ENCODE measurements at places on chromosomes 12 and 14.

- DNase-seq: no peak
Observed at GRCh38 chr12:71242511-71242910, 84.7 kb upstream of the TSPAN8 start.

GRCh38 chr12:19209661-19210060 lies 80.1 kb downstream of the PLEKHA5 start:
- DNase-seq: no peak

- no peak for DNase-seq
Observed at GRCh38 chr14:96114002-96114401, 74.8 kb downstream of the C14orf132 start.

GRCh38 chr12:45828402-45828801 lies 98.9 kb downstream of the ARID2 start:
- DNase-seq: no peak

- no peak for DNase-seq
Observed at GRCh38 chr12:92437452-92437851, 265.3 kb upstream of the PLEKHG7 start.

GRCh38 chr12:116427200-116427930 lies 131.8 kb upstream of the MAP1LC3B2 start:
- DNase-seq: no peak

- no peak for DNase-seq
Observed at GRCh38 chr12:13784504-13784903, 196.9 kb downstream of the GRIN2B start.

- no peak for DNase-seq
Observed at GRCh38 chr12:27651201-27651600, 45.0 kb upstream of the REP15 start.

DNA sequence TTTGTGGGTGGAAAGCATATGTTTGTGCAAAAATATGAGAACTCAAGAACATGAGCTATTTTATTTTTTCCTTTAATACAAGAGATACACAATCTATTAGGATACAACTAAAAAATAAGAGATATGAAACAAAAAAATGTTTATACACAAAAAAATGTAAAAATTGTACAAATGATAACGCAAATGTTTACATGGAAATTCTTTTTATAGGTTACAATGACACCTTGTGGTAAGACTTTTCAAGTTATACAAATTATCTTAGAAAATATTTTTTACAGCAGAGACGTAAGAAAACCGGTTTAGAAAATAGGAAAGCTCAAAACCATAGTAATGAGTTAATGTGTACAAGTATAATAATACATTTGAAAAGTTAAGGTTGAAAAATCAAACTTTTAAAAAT lies 25.5 kb downstream of the CEP83 start:
- DNase-seq: no peak

- no peak for DNase-seq
Observed at GRCh38 chr12:95693689-95694088, 96.9 kb downstream of the NTN4 start.

- no peak for DNase-seq
Observed at GRCh38 chr14:32941668-32942065, 3.0 kb downstream of the NPAS3 start.

DNA sequence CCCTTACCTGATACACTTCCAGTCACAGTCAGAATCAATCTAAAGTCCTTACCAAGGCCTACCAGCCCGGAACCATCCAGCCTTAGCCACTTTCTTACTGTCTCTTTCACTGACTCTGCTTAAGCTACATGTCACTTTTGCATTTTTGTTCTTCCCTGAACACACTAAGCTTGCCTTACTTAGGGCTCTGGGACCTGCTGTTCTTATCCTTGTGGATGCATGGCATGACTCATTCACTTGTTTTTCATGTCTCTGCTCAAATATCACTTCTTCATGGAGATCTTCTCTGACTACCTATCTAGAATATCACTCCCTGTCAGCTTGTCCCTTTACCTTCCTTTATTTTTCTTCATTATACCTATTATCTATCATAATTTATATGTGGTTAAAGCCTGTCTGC lies 65.6 kb upstream of the ZDHHC17 start:
- no peak for DNase-seq

DNA sequence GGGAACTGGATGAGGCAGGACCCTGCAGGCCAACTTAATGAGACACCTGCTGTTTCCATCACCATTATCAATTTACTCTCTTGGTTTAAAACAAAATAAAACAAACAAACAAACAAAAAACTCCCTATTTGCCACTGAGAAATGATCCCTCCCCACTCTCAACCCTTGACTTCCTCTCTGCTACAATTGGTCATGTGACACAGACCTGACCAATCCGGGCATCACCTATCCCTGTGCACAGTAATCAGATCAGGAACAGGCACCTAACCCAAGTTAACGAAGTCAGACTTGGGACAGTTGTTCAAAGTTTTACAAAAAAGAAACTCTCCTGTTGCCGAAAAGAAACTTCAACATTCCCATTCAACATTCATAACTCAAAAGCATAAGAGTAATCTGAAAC lies 58.4 kb downstream of the NELL2 start:
- DNase-seq: no peak

- no peak for DNase-seq
Observed at GRCh38 chr14:65302571-65303189, 109.8 kb upstream of the FUT8 start.

DNA sequence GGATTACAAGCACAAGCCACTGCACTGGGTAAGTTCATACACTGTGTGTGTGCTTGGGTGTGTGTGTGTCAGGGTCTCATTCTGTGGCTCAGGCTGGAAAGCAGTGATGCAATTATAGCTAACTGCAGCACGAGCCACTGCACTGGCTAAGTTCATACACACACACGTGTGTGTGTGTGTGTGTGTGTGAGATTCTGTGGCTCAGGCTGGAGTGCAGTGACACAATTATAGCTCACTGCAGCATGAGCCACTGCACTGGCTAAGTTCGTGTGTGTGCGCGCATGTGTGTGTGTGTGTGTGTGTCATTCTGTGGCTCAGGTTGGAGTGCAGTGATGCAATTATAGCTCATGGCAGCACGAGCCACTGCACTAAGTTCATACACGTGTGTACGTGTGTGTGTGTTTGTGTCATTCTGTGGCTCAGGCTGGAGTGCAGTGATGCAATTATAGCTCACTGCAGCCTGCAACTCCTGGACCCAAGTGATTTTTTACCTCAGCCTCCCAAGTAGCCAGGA lies 85.4 kb downstream of the HECTD1 start:
- no peak for DNase-seq

DNA sequence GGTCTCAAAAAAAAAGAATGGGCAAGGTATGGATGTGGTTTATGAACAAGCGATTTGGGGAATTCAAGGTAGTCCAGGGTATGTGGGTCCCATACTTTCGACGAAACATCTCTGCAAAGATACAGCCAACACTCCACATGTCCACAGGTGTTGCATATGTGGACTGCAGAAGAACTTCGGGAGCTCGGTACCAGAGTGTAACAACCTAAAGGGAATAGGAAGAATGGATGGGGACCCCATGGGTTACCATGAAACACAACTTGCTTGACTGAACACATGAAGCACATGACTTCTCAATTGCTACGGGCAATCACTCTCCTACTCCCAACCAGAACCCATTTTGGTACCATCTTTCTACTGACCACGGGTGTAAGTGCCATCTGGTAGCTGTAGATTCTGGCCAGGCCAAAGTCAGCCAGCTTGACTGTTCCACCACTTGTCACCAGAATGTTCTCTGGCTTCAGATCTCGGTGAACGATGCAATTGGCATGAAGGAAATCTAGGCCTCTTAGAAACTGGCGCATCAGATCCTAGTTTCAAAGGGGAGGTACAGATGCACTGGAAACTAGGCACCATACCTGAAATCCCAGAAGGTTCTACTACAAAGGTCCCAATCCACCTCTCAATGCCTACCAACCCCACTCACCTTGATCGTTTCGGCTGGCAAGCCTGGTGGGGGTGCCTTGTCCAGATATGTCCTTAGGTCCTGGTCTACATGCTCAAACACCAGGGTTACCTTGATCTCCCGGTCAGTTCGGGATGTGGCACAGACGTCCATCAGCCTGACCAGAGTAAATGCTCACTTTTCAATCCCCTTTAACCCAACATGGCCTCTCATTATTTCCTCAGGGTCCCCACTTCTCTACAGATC lies 1.3 kb downstream of the CDK4 start:
- DNase-seq: no peak

- no peak for DNase-seq
Observed at GRCh38 chr12:124347805-124348658, 53.1 kb downstream of the RFLNA start.

- DNase-seq: no peak
Observed at GRCh38 chr14:97477353-97477752, 680.2 kb downstream of the VRK1 start.

- DNase-seq: no peak
Observed at GRCh38 chr12:116881325-116881876, at the start of gene HRK. HRK (minus strand) TSS chr12:116881441; CDS start chr12:116881307, 134 bp downstream.

- DNase-seq: no peak
Observed at GRCh38 chr12:85017133-85017532, 18.9 kb downstream of the TSPAN19 start.

Data from AML-193 (cell line).